Ecto neural progenitor cell (in vitro differentiated cells): ENCODE measurements at places on chromosomes 4 and X.

- no peak for DNase-seq
Measured at GRCh38 chr4:186684220-186684619, 39.4 kb downstream of the FAT1 start.

DNA sequence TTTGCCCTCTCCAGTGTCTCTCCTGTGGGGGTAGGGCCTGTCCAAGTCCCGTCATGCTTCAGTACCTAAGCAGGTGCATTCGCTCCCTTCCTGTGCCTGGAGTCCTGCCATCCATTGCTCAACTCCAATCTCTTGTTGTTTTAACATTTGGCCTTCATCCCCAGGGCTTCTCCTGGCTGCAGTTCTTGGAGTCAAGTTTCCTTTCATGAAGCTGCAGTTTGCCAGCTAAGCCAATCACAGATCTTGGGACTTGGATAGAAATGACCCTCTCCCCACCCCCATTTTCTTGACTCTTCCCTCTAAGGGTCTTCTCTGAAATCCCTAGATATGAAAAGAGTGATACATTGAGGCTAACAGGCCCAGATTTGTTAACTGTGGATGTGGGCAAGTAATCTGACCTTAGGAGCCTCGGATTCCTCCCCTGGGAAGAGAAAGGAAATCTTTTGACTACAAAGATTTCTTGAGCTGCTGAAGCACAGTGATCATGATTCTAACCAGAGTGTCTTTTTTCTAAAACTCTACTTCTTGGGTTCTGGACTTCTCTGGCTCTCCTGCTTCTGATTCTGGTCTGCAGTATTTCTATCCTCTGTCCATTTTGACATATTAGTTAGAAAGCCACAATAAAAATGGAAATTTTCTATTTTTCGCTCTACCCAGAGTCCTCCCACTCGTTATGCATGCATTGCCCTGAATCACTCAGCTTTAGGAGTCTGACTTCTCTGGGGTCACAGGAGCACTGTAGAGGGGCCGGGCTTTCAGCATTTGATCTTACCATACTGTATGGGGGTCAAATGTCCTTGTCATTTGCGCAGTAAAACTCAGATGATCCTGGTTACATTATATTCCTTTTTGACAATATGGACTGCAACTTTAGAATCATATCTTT, 61.0 kb downstream of the CHRNA9 start:
- DNase-seq = no peak

GRCh38 chr4:148447681-148448080, 5.5 kb upstream of the NR3C2 start:
- DNase-seq = no peak

GRCh38 chr4:69754926-69755580, 5.4 kb downstream of the SULT1B1 start:
- DNase-seq = no peak

DNA sequence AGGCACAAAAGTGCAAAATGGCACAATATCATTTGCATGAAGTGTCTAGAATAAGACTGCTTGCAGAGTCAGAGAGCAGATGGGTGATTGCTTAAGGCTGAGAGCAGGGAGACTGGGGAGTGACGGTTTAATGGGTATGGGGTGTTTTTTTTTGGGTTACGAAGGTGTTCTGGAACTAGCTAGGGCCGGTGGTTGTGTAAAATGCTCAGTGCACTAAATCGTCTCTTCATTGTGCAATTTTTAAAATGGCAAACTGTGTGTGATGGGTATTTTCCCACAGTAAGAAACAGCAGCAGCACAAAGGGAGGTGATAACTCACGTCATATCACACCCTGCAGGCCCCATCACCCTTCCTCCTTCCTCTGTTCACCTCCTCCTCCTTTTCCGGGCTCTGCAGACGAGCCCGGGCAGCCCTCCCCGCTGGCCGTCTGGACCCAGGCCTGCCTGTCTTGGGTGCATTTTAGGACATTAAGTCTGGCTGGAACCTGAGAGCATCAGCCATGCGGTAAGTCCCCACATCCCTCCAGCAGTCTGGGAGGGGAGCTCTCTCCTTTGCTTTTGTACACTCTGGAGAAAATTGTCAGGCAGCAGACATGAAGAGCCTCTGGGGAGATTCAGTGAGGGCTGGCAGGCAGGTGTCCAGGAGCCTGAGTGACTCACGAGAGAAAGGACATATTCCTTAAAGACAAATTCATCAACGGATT, 42.7 kb downstream of the ASMT start:
- DNase-seq = no peak

GRCh38 chr4:158384414-158384813, 137.3 kb upstream of the RXFP1 start:
- DNase-seq = no peak

DNA sequence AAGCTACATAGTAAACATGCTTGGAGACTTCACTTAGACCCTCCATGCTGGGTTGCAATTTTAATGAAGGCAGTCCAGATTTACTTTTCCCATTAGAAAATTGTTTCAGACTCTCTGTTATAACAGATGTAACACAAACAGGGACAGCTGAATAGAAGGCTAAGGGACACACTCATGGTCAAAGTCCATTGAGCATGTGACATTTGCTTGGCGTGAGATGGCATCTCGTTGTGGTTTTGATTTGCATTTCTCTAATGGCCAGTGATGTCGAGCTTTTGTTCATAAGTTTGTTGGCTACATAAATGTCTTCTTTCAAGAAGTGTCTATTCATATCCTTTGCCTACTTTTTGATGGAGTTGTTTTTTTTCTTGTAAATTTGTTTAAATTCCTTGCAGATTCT, 358.2 kb upstream of the CLNK start:
- DNase-seq = no peak

GRCh38 chrX:119734897-119735339, 23.5 kb upstream of the SOWAHD start:
- no peak for DNase-seq

DNA sequence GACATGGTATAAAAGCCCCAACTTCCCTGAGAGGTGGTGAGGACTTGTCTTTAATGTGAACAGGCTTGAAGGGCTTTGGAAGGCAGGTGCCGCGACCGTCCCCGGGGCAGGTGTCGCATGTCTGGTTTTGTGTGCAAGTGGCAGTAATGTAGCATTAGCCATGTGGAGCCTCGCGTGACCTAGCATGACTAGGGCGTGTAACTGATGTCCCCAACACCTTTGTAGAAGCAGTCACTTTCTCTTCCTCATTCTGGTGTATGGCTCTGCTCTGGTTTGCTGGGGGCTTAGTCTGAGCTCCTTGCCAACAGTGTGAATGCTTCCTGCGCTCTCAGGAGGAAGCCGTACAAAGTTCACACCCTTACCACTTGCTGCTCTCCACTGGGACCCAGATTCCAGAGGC, 145.7 kb downstream of the AMMECR1 start:
- no peak for DNase-seq

- no peak for DNase-seq
Measured at GRCh38 chr4:87442889-87443288, 20.5 kb downstream of the NUDT9 start.

- DNase-seq = peak; percentile 77
Measured at GRCh38 chrX:46573331-46573891, at the start of gene CHST7. CHST7 (plus strand) TSS chrX:46573765; CDS start chrX:46573932, 167 bp downstream.

- no peak for DNase-seq
Measured at GRCh38 chrX:102727761-102728160, 7.2 kb downstream of the GPRASP3 start.

- no peak for DNase-seq
Measured at GRCh38 chr4:34138385-34138784, 2105.9 kb downstream of the ARAP2 start.

DNA sequence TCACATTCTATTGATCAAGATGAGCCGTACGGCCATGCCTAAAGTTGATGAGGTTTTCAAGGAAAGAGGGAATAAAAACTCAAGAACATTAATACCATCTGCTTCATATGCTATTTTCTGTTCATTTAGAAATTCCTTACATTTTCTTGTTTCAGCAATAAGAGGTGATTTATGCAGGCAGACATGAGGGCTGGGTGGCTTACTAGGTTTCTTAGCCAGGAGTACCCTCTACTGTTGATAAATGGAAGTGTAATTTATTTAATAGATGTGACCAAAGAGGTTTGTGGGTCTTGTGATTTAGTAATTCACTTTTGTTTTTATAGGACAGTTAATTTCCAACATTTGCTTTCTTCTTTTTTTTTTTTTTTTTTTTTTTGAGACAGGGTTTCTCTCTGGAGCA, 6.4 kb upstream of the SMIM9 start:
- no peak for DNase-seq

DNA sequence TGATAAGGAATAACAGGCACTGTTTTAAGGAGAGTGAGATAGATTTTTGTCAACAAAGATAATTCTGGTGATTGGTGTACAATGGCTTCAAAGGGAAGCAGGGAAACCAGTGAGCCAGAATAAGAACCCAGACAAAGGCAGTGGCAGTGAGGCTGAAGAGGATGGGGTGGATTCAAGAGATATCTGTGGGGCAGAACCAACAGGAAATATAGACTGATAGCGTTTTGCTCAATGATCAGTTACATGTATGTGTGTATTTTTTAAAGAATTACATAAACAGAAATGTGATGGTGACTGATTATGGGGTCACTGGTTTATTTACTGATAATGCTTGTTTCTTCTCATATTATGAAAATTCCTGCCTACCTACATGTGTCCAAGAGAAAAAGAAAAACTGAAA, 66.4 kb downstream of the AMMECR1 start:
- DNase-seq = no peak

DNA sequence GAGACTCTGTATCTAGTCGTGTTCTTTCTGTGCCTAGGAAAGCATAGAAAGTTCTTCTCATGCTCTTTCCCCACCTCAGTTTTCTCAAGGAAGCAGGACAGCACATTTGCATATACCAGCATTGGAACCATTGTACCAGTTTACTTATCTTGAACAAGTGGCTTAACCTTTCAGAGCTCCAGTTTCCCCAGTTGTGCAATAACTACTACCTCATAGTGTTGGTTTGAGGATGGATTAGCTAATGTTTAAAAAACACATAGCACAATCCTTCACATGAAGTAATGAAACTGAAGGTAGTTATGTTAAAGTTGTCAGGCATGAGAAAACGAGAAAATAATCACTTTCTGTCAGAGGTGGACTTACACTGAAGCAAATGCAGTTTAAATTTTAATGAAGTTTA, 92.2 kb upstream of the H2AZ1 start:
- no peak for DNase-seq

GRCh38 chrX:136146614-136147314, 569 bp upstream of the FHL1 start:
- DNase-seq = no peak

- no peak for DNase-seq
Measured at GRCh38 chr4:107791902-107792301, 32.8 kb upstream of the SGMS2 start.

- no peak for DNase-seq
Measured at GRCh38 chr4:793941-794621, 31.8 kb downstream of the CPLX1 start.

DNA sequence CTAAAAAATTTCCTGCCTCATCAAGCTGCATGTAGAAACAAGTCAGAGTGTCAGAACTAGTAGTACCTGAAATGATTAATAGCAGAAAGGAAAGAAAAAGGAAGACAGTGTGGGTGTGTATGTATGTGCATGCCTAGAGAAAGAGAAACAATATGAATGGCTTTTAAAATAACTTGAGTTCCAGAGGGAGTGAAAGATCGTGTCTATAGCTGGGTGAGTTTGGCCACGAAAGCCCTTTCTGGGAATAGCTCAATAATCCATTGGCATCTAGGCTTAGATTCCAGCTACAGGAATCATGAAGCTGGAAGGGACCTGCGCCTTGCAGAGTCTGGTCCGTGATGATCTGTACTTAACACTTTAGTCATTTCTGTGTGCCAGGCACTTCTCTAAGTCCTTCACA, 195.6 kb downstream of the RAPGEF2 start:
- no peak for DNase-seq

DNA sequence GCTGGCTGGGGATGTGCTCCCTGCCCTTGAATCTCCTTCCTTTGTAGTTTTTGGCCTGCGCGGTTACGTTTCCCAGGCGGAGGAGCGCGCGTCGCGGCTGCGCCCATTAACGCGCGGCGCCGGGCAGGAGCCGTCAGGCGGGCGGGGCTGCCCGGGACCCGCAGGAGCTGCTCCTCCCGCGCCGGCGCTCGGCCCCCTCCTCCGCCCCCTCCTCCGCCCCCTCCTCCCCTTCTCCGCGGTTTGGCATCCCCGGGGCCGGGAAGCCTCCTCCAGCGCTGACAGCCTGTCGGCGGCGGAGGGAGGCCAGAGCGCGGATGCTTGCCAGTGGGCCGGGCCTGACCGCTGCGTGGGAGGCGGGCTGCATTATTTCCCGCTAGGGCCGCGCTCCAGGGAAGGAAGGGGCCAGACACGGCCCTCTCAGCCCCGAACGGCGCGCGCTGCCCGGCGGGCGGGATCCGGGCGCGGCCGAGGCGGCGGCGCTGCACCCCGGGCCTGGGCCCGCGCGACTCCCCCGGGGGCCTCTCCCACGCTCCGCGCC, at the start of gene DCLK2:
TSS of gene DCLK2 (plus strand) at position 405 of the 538 bp plus-strand sequence. CDS start 583 bp downstream, outside the sequence.
- peak; percentile 85 for DNase-seq

DNA sequence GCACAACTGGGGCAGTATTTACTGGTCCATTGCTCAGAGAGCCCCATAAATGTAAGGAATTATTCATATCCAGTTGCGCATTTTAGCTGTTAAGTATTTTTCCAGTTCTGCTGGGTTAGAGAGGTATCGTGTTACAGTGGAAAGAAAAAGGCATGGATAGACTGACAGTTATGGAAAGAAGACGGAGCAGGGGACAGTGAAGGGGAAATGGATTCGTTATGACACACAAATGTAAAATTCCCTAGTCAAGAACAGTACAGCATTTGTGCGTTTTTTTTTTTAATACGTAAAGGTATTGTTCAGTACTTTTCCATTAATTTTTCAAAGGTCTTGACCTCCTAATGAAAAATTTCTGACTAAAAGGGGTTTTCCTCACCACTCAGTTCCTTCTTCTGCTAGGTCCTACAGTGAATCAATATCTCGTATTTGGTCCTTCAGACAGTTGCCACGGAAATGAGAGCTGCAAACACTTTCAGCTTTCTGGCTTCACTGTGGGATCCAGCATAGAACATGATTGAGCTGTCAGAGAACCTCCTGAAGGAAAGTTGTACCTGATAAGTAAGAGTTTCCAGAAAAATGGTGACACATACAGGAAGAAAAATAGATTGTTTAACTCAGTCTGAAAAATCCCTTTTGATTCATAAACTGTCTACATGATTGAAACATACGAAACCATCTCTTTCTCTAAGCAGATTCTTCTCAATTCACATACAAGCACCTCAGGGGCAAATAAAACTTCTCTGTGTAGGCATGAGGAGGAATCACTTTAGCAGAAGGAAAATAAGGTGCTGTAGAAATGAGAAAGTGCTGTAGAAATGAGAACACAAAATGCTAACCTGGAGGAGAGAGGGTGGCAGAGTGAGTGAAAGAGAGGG, 21.8 kb upstream of the BBS12 start:
- no peak for DNase-seq

DNA sequence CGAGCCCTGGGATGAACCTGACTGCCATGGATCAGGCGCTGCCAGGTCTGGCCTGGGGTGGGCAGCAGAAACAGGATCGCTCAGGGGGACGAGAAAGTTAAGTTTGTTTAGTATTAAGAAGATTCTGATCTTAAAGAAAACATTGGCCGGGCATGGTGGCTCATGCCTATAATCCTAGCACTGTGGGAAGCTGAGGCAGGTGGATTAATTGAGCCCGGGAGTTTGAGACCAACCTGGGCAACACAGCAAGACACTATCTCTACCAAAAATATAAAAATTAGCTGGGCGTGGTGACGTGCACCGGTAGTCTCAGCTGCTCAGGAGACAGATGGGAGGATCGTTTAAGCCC, 696 bp upstream of the FLNA start:
- no peak for DNase-seq
